ENCODE measurements at places on chromosomes 6 and 20.

DNA sequence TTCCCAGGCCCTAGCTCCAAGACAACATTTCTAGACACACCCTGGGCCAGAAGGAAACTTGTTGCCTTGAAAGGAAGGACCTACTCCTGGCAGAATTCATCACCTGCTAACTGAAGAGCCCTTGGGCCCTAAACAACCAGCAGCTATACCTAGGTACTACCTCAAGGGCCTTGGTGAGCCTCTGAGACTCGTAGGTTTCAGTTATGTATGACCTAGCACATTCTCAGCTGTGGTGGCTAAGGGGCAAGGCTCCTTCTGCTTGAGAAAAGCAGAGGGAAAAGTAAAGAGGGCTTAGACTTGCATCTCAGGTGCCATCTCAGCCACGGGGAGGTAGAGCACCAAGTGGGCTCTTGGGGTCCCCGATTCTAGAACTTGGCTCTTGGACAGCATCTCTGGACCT is 132.3 kb upstream of the NHSL1 start:
- no peak for DNase-seq

DNA sequence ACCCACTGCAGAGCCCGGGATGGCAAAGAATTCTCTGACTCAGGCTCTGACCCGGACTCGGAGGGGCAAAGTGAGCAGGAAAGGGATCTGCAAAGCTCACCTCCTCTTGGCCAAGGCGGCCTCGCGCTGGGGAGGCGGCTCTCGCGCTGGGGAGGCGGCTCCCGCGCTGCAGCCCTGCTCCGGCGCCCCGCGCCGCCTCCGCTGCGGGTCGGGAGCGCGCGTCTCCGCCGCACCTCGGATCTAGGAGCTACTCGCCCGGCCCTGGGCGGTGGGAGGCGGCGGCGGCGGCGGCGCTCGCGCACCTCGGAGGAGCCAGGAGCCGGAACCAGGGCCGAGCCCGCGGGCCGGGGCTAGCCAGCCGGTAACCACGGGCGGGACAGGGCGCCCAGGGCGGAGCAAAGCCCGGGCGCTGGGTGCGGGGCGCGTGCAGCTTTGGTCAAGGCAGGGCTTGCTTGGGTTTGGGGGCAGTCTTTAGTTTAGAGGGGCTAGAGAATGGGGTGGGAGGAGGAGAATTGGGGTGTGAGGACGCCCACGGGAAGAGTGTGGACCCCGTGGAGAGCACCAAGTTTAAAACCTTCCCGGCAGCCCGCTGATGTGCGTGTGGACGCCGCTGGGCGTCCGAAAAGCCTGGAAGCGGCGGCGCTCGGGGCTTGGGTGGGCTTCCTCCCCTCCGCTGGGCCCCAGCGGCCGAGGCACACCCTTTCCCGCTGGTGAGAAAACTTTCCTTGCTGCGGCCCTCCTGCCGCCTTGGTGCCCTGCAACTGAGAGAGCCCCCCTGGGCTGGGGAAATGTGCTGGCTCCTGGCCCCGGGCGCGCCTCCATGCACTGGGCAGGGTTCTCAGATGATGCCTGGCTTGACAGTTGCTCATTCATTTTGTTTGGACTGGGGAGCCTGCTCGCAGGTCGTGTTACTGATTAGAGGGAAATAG is at the start of gene MRAP2:
Gene MRAP2, plus strand, starts transcription at position 250 of the 929 bp plus-strand sequence. CDS start 21,547 bp downstream, outside the sequence.
- peak; percentile 59 for DNase-seq

GRCh38 chr6:79157961-79158644 is 76.4 kb downstream of the HMGN3 start:
- no peak for DNase-seq

- peak; percentile 47 for DNase-seq
These were observed 13.4 kb downstream of the ZNF318 start for GRCh38 chr6:43355862-43356590.

DNA sequence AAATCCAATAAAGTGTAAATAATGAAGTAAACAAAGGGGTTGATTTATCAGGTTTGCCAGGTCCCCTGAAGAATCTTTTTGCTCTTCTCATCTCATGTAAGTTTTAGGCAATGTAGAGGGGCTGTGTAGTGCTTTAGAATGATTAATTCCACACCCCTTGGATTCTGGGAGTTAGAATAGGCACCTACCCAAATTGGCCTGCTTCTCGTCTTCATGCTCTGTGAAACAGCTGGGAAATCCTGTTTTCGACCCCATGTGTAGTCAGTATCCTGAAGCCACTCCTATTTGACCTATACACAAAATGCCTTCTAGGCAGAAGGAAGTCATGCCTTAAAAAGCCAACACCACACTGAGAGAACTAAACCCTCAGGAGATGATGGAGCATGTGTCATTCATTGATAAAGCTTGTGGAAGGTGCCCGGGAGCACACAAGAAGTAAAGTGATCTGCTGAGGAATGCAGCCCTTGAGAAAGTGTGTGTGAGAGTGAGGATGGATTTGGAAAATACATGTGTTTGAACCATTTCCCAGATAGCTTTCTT is 170.9 kb downstream of the KLHL32 start:
- no peak for DNase-seq

GRCh38 chr20:63696628-63697356 is at the start of gene TNFRSF6B:
TNFRSF6B (plus strand) TSS chr20:63696652; CDS start chr20:63696768, 116 bp downstream.
- no peak for DNase-seq

- no peak for DNase-seq
These were observed 410.0 kb upstream of the JAG1 start for GRCh38 chr20:11083841-11084240.

GRCh38 chr6:17580518-17581048 is 19.5 kb upstream of the FAM8A1 start:
- no peak for DNase-seq

DNA sequence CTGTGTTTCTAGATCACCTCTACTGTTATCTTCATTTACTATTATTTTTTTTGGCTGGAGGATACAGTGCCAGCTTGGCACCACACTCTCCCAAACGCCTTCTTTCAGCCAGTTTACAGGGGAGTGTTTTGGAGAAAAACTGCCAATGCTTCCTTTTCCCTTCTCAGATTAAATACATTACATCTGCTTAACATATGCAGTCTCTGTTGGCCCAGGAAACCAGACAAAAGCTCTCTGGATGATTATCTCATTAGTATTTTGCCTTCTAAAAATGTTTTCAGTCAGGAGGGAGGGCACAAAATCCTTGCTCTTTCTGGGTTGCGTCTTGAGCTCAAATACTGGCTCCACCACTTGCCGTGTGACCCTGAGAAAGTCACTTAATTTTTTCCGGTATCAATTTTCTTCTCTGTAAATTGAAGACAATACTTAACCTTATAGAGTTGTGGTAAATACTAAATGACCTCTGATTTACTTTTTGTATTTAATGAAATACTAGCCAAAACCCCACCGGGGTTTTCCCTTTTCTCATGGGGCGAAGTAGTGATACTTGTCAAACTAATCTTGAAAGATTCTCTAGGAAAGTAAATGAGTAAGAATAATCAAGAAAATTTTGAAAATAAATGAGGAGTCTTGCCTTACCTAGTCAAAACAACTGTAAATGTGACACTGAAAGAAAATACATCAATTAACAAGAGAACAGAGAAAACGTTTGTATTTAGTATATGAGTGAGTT is 146.2 kb downstream of the MMS22L start:
- no peak for DNase-seq

DNA sequence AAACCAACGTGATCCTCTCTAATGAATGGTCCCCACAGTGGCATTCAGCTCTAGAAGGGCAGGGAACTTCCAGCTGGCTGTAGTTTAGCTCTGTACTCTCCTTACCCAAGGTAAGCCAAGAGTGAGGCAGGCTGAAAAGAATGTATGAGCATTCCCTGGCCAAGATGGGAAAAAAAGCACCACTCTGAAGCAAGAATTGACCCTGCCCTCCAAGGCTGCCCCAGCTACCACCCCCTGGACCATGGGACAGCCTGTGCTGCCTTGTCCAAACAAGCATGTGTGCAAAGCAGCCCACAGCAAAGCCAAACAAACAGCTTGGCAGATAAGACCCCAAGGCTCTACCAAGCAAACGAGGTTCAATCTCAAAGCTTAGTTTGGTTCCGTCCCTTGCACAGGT is 73.9 kb downstream of the GFOD1 start:
- no peak for DNase-seq

- no peak for DNase-seq
These were observed 50.9 kb downstream of the MYH7B start for GRCh38 chr20:35006531-35006971.
